SK-MEL-5 (cell line): ENCODE measurements at places on chromosomes 3 and 15. TPM values are rescaled to one million over a fixed set of nuclear protein-coding genes. Genes with fewer than 3 reads are reported as not detected.

DNA sequence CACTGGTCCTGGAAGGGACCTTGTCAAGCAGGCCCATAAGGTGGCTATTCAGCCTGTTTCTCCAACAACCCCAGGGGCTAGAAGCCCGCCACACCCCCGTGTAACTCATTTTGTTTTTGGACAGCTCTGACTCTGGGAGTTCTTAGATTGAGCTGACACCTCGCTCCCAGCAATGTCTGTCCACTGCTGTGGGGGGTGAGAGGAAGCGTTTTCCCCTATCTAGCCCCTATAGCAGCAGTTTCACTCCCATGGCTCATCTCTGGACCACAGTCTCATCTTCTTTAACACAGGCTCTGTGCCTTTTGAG is 1.1 kb upstream of the PPP1R2 start:
- no peak for DNase-seq

The CEP97 gene
- total RNA-seq: 17.9 TPM in 2 replicates

The RBP2 gene
- total RNA-seq: not detected in 2 replicates

GRCh38 chr3:116339441-116340028 is 105.8 kb downstream of the LSAMP start:
- DNase-seq: no peak

- no peak for DNase-seq
Observed at GRCh38 chr3:82764521-82764920, 1003.1 kb upstream of the GBE1 start.

GRCh38 chr3:127811717-127812116 is 10.6 kb downstream of the MGLL start:
- DNase-seq: no peak

The CFAP20DC gene
- total RNA-seq: 5.5 and 5.7 TPM in 2 replicates

GRCh38 chr3:3192286-3192675 is 12.8 kb upstream of the CRBN start:
- no peak for DNase-seq

GRCh38 chr3:133691273-133692107 is 29.7 kb upstream of the TOPBP1 start:
- DNase-seq: peak; percentile 17

The SKOR1 gene
- 0.03 TPM in 1 of 2 replicates, not detected in the other for total RNA-seq

- no peak for DNase-seq
Observed at GRCh38 chr3:174667386-174667785, 191.7 kb upstream of the NAALADL2 start.

The EPB42 gene
- not detected in 2 replicates for total RNA-seq

GRCh38 chr3:96678325-96678724 is 136.1 kb upstream of the EPHA6 start:
- DNase-seq: no peak

DNA sequence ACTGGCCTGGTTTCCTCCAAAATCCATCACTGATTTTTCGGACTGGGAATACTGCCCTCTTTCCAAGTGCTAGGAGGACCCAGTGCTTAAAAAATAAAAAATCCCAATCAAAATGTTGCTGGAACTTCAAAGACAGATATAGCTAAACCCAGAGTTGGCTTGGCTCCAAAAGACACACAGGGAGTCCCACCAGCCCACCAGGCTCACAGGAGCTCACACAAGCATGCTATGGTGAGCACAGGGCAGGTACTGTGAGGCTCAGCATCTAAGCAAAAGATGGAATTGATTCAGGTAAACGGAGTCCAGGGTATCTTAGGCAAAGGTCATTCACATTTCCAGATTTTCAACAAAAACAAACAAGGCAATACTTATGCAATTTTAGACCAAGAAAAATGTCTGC is 3.7 kb downstream of the TRANK1 start:
- no peak for DNase-seq

DNA sequence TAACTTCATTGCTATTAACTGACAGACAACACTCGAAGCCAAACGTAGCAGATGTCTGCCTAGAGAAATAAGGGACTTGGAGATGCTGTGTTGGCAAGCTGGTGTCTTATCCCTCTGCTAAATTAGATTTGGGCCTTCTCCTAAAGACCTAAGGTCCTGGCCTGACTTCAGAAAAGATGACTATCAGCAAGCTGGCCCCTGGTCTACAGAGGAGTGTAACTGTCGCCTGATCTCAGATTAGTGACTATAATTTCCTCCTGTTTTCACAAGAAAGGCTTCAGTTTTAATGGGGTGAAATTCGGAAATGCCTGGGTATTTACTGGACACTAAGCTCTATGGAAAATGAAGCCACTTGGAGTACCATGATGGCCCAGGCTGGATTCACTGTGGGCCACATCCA is 53.1 kb upstream of the SLC7A14 start:
- no peak for DNase-seq

- no peak for DNase-seq
Observed at GRCh38 chr3:45895686-45896468, 9.5 kb downstream of the CCR9 start.

DNA sequence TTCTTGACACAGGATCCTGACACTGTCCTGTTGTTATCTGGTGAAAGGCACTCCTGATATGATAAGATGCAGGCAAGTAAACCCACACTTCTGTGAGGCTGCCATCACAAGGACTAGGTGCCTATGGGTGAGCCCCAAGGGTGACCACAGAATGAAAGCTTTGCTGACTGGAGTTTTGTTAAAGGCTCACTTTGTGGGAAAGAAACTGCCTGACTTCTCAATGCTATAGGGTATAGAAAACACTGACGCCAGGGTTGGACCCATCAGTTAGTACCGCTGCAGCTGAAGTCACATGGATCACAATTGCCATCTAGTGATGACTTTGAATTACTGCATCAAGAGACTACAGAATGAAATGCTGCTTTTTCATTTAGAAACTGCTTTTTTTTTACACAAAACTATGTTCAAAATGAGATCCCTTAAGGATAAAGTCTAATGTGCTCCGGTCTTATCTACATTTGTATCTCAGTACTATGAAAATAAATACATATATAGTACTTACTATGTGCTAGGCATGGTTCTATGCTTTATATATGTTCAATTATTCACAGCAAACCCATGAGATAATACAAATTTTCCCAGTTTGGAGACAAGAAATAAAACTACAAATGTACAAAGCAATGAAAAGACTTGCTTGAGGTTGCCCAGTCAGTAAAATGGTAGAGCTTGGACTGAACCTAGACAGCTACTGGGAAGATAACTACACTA is 64.2 kb upstream of the CMSS1 start:
- peak; percentile 76 for DNase-seq

- no peak for DNase-seq
Observed at GRCh38 chr3:58261954-58262666, 24.5 kb downstream of the ABHD6 start.

GRCh38 chr3:77189684-77190083 is 149.8 kb downstream of the ROBO2 start:
- DNase-seq: no peak

The MST1R gene
- not detected in 2 replicates for total RNA-seq

DNA sequence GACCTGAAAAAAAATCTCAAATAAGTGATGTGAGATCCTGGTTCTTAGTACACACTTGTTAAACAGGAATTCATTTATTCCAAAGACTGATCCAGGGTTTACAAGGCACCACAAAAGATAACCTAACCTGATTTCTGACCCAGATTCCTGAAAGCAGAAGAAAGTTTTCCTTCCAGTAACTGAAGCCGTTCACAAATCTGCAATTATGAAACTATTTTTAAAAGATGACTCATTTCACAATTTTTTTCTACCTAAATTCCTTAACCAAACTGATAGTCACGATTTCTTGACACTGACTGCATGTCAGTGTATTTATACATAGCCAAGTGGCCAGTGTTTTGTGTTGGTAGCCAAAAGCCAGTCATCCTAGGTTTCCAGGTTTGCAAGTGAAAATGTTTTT is 17.1 kb downstream of the SLC9A9 start:
- no peak for DNase-seq

The HMG20A gene
- 28.9 and 29.5 TPM in 2 replicates for total RNA-seq

- no peak for DNase-seq
Observed at GRCh38 chr3:59436164-59436958, 386.5 kb upstream of the CFAP20DC start.

DNA sequence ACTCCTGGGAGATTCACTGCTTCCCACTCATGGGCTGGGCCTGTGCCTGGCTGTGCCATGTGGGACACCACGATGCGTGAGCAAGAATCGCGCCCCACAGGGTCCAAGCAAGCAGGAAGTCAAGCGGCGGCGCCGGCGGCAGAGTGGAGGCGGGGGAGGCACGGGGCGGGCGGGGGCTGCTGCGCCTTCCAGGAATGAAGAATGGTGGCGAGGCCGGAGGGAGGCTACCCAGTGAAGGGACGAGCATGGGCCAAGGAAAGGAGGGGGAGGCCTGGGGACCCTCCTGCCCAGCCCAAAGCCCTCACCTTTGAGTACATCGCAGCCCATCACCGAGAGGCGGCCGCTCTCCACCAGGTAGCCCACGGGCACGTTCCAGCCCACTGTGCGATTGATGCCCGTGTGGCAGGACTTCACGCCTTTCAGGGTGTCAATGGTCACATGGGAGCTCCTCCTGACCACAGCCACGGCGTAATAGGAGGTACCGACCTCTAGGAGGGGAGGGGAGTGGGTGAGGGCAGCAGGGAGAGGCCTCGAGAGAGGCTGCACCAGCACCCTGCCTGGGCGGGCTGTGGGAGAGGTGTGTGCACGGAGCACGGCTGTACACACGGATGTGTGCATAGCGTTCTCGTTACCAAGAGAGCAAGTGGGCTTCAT is 5.5 kb downstream of the MELTF start:
- no peak for DNase-seq

The ROPN1 gene
- 33.4 and 37.8 TPM in 2 replicates for total RNA-seq

The ALDH1A2 gene
- total RNA-seq: 0.18 TPM in 1 of 2 replicates, not detected in the other

GRCh38 chr3:145058483-145058882 is 1086.9 kb downstream of the DIPK2A start:
- no peak for DNase-seq

DNA sequence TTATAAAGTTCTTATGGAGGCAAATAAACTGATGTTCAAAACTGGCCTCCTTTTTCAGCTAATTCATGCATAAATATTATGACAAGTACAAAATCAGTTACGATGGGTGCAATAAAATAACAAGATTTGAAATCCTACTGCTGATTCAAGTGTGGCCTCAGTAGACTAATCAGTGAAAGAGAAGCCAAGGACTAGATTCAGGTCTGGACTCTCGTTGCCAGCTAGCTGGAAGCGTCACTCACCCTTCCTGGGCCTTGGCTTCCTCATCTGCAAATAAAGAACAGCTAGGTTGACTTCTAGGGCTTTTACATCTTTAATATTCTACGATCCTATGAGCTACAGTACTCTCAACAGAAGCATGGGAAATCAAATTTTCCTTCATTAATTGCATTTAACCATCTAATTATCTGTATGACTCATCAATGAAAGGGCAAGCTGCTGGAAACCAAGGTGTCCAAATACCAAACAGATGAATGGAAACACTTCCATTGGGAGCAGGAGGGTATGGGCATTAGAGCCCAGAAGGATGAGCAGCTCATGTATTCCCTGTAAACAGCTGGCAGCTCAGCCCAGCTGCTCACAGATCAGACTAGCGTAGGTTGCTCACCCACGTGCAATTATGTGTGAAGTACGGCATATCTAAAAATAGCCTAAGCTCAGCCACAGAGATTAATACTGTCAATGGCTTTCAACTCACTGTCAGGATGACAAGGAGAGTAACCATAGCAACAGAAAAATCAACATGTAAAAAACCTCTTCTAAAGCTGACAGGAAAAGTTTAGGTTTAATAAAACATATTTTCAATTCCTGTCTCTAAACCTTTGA is 294.8 kb downstream of the PLCL2 start:
- DNase-seq: no peak

- DNase-seq: no peak
Observed at GRCh38 chr3:44419923-44420650, 57.4 kb downstream of the ZNF445 start.

The MYLK gene
- total RNA-seq: 5.2 and 23.7 TPM in 2 replicates

DNA sequence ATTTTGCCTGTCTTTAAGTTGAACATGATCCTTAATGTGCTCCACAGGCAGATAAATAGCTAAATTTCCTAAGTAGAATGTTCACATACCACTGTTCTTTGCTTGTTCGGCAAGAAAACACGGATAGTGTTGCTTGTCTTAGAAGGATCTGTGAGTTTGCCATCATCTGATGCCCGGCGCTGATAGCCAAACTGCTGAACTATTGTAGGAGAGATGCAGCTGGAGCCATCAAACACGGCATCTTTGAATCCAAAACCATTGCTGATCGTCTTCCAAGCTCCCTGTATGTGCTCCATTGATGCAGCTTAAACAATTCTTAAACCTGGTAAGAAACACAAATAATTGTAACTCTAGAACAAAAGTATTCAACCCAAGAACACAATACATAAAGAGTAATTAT is 45.5 kb downstream of the RAF1 start:
- DNase-seq: no peak

DNA sequence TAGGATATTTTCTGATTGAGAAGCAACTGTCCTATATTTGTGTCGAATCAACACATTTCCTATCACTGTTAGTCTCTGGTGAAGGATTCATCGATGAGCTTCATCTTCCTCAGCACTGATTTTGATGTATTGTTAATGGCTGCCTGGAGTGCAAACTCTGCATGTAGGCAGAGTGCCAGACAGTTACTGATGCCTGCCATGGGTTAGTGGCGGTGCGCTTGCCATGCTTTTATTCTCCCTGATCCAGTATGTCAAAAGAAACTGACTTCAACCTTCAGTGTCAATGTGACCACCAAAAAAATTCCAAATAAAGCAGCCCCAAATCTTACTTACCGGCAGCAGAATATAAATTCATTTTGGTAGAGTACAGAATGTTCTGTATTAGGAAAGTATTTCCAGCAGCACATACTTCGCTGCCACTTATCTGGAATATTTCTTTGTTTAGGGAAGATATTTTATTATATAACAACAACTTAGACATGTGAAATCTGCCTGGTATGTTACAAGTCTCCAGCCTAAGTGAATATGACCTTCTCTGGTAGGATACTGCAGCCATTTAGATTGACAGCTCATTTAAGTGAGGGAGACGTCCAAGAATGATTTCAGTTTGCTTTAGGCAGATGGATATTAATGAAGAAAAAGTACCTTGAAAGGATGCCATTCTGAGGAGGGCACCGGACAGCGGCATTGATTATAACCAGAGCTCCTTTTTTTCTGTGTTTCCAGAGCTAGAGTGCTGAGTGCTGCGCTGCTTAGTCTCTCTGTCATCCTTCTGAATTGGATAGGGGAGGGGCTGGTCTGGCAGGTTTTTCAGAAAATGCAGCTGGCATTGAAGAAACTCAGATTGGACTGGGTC is 59.9 kb downstream of the ARHGEF26 start:
- DNase-seq: no peak
